NCI-H524 (cell line): ENCODE measurements at places on chromosomes 16 and 17.

GRCh38 chr17:37174205-37174604 is 201.6 kb upstream of the C17orf78 start:
- peak; percentile 20 for DNase-seq

DNA sequence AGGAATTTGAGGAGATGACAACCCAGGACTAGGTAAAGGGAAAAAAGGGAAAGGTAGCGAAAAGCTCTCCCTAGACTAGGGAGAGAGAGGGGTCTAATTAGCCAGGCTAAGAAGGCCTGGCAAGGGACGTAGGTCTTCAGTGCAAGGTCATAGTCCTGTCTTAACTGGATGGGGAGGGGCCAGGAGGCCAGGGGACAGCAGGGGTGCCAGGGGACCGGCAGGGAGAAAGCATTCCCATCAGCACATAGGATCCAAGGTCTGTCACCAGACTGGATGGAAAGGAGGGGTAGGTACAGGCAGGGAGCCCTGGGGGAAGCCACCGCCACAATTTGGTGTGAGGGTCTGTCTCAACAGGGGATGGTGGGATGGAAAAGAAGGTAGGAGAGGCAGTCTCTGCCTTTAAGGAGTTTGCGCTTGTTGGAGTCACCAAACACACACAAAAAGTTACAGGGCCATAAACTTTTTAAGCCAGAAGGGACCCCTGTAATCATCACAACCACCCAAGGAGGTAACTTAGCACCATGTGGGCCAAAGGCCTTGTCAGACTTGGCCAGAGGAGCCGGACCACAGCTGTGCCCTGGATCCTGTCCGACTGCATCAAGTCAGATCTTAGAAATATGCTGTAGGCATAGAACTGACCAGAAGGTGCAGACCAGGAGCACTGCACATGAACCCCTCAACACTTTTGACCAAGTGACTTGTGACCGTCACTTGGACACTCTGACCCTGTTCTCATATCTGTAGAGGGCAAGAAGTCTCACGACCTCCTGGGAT is 10.0 kb downstream of the AXIN2 start:
- DNase-seq = no peak

GRCh38 chr17:6196355-6196754 is 126.2 kb downstream of the WSCD1 start:
- DNase-seq = no peak

DNA sequence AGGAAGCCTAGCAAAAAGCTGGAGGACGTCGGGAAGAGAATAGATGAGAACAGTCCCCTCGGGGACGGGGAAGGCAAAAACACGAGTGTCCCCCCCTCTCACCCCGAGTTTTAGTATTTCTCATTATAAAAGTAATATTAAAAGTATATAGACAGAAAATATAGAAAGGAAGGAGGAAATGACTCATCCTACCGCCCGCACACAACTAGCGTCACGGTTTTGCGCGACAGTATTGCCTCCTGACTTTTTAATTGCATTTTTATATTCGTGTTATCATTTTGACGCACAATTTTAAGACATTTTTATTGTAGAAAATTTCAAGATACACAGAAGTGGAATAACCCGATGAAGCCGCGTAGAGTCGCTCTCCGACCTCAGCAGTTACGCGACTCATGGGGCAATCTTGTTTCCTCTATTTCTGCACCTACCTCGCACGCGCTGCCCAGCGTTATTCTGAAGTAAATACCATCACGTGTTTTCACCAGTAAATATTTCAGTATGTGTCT is 652 bp upstream of the SLC25A19 start:
- peak; percentile 74 for DNase-seq

- DNase-seq = peak; percentile 56
These were observed 140.6 kb downstream of the RAB11FIP4 start for GRCh38 chr17:31532081-31532480.

DNA sequence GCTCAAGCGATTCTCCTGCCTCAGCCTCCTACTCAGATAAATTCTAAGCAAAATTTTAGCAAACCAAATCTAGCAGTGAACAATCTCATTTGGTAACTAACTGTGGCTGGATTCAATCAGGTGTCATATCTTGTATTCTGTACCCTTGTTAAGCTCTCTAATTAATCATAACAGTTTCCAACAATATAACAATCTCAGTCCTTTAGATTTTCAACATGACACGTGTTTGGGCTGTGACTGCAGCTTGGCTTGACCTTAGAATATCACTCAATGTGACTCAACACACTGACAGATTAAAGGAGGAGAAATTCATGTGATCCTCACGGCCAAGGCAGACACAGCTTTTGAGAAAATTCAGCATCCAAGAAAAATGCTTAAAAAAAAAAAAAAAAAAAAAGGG is 133.6 kb downstream of the BANP start:
- no peak for DNase-seq

GRCh38 chr16:57374067-57374534 is 1.8 kb downstream of the CX3CL1 start:
- no peak for DNase-seq
